ENCODE measurements at places on chromosomes 16 and 17.

- no peak for DNase-seq
These were observed 70.3 kb upstream of the NOL11 start for GRCh38 chr17:67647482-67647881.

GRCh38 chr17:56624309-56624708 is 30.8 kb downstream of the NOG start:
- no peak for DNase-seq

- no peak for DNase-seq
These were observed 33.2 kb upstream of the ABR start for GRCh38 chr17:1212946-1213345.

DNA sequence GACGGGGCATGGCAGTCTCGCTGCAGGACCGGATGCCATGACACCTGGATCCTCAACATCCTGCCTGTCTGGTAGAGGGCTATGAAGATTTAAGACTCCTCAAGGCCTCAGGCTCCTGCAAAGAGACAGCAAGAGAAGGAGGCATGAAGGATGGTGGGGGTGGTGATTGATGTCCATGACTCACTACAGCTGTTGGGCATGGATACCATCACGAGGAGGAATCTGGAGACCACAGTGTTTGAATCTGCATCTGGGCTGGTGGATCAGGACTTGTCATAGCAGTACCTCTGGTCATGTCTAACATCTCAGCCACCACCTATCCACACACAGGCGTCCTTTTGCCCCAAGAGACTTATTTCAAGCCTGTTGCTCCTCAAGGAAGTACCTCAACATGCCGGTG is 50.2 kb upstream of the WSCD1 start:
- DNase-seq = no peak

- DNase-seq = no peak
These were observed 4.8 kb upstream of the CDK5RAP3 start for GRCh38 chr17:47966079-47966519.

DNA sequence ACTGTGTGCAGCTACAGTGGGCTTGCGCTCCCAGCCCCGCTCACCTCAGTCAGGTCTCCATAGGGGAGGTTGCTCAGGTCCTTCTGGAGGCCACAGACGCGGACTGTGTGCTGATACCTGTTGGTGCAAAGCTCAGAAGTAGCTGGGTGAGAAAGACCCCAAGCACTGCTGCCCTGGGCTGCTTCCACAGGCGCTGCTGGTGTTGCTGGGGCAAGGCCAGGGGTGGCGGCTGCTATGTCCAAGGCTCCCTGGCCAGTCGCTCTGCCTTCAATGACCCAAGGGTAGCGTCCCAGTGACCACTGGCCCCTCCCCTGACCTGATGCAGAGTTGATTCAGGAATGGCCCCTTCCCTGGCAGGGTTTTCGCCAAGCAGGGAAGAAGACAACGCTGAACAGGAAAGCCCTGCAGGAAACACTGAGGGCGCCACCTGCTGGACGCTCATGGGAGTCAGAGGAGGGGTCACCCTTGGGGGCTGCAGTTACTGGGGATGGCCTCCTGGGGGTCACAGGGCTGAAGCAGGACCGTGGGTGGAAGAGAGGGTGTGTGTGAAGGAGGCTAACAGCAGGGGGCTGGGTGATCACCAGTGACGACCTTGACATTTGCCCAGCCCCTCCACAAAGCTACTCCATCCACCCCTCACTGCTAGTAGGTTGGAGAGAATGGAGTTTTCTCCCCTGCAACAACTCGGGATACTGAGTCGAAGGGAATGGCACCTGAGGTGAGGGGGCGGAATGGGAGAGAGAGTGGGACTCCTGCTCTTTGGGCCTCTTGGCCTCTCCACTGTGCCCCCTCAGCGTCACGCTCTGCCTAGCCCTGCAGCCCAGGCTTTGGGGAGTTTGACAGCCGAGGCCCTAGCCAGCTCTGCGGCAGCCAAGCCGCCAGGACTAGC is 38.3 kb downstream of the ABCC12 start:
- peak; percentile 68 for DNase-seq

DNA sequence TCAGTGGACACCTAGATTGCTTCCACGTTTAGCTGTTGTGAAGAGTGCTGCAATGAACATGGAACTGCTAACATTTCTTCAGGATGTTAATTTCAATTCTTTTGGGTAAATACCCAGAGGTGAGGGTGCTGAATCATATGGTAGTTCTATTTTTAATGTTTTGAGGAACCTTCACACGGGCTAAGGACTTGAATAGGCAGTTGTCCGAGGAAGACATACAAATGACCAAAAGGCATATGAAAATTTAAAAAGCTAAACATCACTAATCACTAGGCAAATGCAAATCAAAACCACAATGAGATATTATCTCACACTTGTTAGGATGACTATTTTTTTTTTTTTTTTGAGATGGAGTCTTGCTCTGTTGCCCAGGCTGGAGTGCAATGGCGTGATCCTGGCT is 173.3 kb downstream of the PRKCB start:
- no peak for DNase-seq

DNA sequence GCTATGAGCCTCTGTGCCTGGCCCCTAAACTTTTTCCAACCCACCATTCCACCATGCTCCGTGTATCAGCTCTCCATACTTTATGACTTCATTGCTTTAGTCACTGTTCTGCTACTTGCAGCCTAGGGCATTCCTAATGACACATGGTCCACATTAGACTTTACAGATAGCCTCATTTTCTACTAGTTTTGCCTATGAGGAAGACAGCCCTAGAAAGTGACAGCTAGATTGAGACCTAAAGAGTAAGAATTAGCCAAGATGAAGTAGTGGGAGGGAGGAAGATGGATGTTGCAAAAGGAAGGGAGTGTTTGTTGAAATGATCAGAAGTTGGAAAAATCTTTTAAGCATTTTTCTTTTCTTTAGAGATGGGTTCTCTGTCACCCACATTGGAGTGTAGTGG is 11.0 kb downstream of the C16orf54 start:
- no peak for DNase-seq

- no peak for DNase-seq
These were observed 28.6 kb downstream of the WSCD1 start for GRCh38 chr17:6098823-6099180.

Measured in H4 (cell line).